ENCODE measurements at places on chromosomes 11 and 22.
A peak's percentile ranks its signal among the peaks of the same experiment; 100 is the strongest.

DNA sequence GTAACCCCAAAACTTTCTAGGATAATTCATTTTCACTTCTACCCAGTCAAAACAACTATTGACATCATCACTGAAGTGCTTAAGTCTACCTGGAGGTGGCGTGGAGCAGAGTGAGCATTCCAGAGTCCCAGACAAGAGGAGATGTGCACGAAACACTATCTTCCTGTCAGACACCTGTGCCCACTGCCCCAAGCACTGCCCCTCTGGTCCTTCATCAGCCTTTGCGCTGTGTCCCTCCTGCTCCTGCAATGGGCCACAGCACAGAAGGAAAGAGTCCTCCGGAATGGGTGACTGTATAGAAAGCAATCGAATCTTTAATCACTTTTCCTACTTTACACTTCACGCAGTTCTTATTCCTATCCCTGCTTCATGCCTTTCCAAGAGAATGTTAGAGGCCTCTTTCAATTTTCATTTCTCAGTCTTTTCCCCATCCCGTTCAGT is 512 bp upstream of the GRIA4 start:
- DNase-seq: peak; percentile 23

GRCh38 chr11:87174870-87175269 is 137.1 kb downstream of the TMEM135 start:
- no peak for DNase-seq

DNA sequence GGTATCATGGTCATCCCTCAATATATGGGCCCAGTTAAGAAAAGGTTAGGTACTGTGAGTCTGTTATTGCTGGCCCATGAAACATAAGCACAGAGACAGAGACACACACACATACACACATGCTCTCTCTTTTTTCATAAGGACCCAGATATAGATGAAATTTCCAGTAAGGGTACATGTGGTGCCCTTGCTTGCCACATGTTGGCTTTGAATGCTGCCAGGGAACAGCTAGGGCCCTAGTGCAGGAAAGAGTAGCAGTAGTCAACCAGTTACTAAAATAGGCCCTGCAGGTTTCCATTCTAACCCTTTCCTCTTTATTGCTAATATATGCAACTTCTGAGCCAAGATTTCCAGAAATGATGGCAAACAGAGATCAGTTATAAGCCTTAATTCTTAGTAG is 9.1 kb downstream of the SNX19 start:
- no peak for DNase-seq

- no peak for DNase-seq
These were observed 26.4 kb downstream of the MN1 start for GRCh38 chr22:27775087-27775698.

GRCh38 chr11:123174196-123175183 is 20.6 kb downstream of the CLMP start:
- no peak for DNase-seq

GRCh38 chr11:32311346-32312065 is 123.8 kb downstream of the WT1 start:
- no peak for DNase-seq

DNA sequence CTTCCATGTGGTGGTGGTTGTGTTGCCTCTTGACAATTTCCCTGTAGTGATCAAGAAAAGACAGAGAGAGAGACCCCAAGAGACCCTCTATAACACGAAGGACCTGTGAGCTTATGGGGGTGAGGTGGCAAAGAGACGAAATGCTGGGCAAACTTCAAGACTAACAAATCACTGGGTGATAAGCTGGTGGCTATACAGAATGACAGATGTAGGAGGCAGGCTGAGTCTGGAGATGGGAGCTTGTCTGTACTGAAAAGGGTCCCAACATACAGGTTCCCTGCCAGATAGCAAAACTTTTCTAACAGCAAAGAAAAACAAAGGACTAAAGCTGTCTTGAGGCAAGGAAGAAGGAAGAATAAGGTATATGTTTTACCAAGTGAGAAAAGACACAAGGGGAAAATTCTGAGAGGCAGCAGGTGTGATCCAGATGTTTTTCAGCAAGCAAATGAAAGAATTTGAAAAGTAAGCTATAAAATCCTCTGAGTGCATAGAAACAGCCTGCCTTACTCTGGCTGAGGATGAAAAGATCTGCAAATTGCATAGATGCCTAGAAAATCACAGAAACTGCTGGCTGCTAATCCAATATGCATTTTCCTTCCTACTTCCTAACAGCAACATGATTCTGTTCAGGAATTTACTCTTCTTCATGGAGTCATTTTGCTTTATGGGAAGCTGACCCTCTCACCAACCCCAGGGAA is 21.9 kb upstream of the LYVE1 start:
- no peak for DNase-seq

- peak; percentile 83 for DNase-seq
These were observed 5.6 kb downstream of the AHNAK start for GRCh38 chr11:62540804-62541701.

GRCh38 chr22:37223965-37224551 is 11.8 kb upstream of the SSTR3 start:
- DNase-seq: no peak

GRCh38 chr11:95434489-95435057 is 203.6 kb upstream of the SESN3 start:
- DNase-seq: no peak

DNA sequence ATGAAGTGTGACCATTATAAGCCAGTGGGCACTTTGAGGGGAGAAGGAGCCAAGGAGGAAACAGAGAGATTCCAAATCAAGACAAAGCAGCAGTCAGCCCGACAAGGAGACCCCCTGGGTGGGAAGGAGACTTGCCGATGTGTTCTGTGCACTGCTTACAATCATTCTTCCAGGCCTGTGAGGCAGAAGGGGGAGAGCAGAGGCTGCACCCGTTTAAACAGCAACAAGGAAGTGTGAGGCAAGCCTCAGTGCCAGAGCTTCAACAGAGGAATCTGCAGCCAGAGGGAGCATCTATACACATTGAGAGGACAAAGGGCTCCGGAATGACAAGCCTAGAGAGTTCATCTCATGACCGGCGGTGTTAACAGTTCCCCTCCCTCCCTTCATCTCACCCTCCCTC is 121.1 kb downstream of the NXPE2 start:
- no peak for DNase-seq

DNA sequence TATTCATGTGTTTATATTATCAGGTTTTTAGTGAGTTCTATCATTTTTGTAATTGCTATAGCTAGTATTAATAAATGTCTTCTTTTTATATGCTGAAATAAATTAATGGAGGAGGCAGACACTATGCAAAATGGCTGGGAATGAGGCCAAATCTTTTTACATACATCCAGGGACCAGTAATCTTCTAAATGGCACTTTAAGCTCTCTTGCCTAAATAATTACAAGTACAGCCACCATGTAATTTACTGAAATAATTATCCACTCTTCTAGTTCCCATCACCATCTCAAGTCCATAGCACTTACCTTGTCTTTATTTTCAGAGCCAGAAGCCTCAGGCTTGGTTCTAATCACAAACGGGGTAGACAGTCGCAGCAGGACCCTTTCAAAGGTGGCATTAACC is 79.1 kb downstream of the GUCY1A2 start:
- no peak for DNase-seq

- DNase-seq: no peak
These were observed 23.5 kb downstream of the TBRG1 start for GRCh38 chr11:124646148-124646547.

GRCh38 chr22:27347951-27348350 is 453.6 kb downstream of the MN1 start:
- no peak for DNase-seq

DNA sequence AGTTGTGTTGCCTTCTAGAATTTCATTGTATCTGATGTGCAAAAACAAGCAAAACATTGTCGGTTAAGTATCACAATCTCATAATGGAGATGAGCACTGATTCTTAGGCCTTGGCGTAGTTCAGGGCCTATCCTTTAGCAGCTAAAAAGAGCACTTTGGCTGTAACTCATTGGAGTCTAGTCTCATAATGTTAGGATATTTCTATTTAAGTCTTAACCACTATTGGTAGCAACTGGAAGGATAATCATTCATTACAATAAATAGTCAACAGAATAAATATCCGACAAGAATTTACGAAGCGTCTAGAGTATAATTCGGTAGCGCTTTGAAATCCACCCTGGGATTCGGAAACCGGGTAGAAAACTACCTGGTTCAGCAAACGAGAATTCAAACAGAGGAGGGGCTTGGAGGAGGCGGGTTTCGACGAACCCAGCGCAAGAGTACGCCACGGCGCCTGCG is 461 bp upstream of the EED start:
- peak; percentile 94 for DNase-seq

GRCh38 chr11:3165152-3165705 is at the start of gene OSBPL5:
OSBPL5 (minus strand) TSS chr11:3165310; CDS start chr11:3129148, 36,162 bp downstream.
- DNase-seq: peak; percentile 5

GRCh38 chr22:45426387-45426786 is 12.9 kb downstream of the RIBC2 start:
- no peak for DNase-seq

- DNase-seq: no peak
These were observed 15.3 kb upstream of the NELL1 start for GRCh38 chr11:20654038-20654437.

DNA sequence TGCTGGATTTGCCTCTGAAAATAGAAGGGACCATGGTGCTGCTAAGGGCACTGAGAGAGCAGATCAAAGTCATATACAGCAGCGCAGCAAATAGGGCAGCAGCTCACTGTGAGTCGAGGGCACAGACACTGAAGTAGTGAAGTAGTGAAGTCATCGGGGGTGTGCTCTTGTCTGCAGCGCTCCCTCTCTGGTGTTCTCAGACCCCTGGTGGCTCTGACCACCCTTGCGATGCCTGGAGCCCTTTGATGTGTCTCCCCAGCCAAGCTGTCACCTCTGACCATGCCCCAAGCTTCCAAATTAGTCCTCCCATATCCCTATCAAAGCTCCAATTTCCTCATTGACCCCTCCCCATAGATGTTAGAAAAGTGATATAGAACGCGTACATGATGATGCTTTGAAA is 27.7 kb upstream of the EIF3M start:
- no peak for DNase-seq

DNA sequence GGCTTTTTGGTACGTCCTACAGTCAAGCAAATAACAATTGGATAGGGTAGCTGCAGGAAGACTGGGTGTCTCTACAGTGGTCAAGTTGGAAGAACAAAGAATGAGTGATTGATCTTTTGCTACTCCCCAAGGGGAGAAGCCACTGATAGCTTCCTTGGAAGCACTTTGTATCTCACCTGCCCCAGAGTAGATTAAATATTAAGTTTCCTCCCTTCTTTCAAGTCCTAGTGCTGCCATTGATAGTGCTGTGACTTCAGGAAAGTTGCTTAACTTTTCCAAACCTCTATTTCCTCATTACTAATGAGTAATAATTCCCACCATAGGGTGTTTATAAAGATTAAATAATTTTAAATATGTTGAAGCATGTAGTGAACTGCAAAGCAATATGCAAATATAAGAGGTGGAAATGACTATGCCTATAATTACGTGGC is 35.6 kb upstream of the EHF start:
- DNase-seq: no peak

GRCh38 chr11:72217841-72218240 is 1.2 kb downstream of the FOLR2 start:
- DNase-seq: no peak

DNA sequence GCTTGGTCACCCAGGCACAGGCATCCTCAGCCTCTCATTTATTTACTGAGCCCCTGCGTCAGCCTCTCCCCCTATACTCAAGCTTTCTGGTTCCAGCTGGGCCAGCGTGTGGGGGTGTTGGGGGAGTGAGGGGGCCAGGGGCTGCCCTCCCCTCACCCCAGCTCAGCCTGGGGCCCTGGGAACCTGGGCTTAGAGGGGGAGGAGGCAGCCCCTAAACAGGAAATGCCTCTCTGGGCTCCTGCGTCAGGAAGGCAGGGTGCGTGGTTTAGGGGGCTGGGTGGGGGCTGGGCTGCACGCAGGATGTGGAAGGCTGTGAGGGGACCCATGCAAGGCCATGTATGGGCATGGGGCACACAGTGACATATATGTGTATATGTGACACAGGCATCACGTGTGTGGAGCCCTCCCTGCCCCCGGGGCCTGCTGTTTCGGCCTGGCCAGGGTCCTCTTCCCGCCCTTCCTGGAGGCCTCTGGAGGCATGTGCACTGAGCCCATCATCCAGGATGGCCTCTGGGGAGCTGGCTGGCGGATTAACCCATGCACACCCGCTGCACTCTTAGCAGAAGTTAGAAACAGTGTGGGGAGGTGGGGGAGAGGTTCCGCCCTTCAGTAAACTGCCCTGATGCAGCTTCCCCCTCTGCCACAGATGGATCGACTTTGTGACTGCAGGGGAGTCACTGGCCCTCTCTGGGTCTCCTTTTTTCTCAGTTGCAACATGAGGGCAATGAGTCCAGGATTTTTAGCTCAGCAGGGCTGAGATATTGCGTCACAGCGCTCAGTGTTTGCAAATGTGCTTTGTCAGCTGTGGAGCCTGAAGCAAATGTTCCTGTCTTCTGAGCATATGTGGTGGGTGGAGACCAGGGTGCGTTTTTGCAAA is 1.1 kb upstream of the CD248 start:
- DNase-seq: no peak

- no peak for DNase-seq
These were observed 47.6 kb upstream of the OLFML1 start for GRCh38 chr11:7437696-7438095.

GRCh38 chr11:72229925-72230763 is 5.6 kb downstream of the INPPL1 start:
- no peak for DNase-seq

GRCh38 chr11:34642001-34642554 is 21.2 kb downstream of the EHF start:
- no peak for DNase-seq

- no peak for DNase-seq
These were observed 56.5 kb downstream of the MIAT start for GRCh38 chr22:26713823-26714449.

DNA sequence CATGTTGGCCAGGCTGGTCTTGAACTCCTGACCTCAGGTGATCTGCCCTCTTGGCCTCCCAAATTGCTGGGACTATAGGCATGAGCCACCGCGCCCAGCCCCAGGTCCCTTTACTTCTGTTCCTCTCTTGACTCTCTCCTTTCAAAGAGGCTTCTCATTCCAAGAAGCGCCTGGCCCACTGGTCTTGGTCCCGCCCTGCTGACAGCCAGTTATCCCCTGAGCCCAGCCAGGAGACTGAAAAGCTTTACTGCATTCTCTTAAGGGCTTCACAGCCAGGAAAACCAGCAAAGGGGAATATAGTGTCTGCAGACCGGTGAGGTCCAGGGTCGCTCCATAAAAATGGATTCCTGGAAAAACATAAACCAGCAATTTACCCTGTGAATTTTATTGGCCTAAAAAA is 68.3 kb downstream of the NFAM1 start:
- no peak for DNase-seq

- DNase-seq: no peak
These were observed 20.5 kb downstream of the POLD3 start for GRCh38 chr11:74612877-74613276.

DNA sequence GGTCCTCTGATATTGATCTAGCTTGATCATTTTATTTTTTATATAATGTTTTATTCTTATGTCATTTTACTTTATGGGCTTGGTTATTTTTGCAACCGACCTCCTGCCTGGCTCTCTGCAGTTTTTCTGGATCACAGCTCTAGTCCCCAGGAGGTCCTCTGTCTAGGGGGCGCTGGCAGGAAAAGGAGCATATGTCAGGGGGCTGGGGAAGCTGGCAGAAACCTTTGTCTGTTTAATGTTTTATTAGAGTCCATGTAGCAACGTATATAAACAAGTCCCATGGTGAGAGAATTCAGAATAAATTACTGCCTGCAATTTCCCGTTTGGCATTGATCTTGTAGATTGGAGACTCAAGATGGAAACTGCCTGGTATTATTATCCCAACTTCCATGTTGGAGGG is 133.5 kb upstream of the ZBED5 start:
- no peak for DNase-seq

- DNase-seq: peak; percentile 53
These were observed at the start of gene MRGPRX2 for GRCh38 chr11:19060629-19061028. MRGPRX2 (minus strand) TSS chr11:19060717; CDS start chr11:19056402, 4,315 bp downstream.

GRCh38 chr11:127639916-127640315 is 639.3 kb upstream of the KIRREL3 start:
- no peak for DNase-seq
